Activated T-cell treated with anti-CD3 and anti-CD28 coated beads for 1 hour (primary cell): ENCODE measurements at places on chromosomes 4 and X.

GRCh38 chr4:184444953-184445309 is 29.4 kb downstream of the IRF2 start:
- no peak for DNase-seq

GRCh38 chr4:72418458-72418857 is 150.6 kb downstream of the ADAMTS3 start:
- DNase-seq: no peak

GRCh38 chr4:52665592-52665991 is 6.5 kb upstream of the USP46 start:
- DNase-seq: no peak

GRCh38 chrX:154785716-154786115 is 19.6 kb downstream of the MPP1 start:
- DNase-seq: no peak

DNA sequence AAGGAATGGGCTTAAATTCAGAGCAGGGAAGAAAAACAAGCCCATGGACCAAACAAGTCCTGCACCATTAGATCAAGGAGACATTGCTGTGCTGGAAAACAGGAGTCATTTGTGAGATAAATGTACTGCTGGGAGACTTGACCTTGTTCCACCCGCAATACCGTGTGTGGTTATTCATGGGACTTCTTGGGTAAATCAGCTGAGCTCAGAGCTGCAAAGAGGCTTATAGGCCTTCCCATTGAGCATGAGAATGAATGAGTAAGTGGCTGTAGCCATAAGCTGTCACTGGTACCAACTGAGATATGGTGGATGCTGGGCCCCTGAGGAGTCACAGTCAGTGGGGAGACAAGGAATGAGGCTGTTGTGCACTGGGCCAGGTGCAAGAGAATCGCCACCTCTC is 2.3 kb upstream of the CYTL1 start:
- no peak for DNase-seq
